ENCODE measurements at places on chromosomes 3 and 15.

GRCh38 chr3:171459137-171459941 lies 866 bp downstream of the TNIK start:
- DNase-seq: no peak

- DNase-seq: no peak
Measured at GRCh38 chr3:156478891-156479290, 76.0 kb downstream of the SSR3 start.

GRCh38 chr3:116019254-116019763 lies 396.0 kb downstream of the GAP43 start:
- DNase-seq: no peak

DNA sequence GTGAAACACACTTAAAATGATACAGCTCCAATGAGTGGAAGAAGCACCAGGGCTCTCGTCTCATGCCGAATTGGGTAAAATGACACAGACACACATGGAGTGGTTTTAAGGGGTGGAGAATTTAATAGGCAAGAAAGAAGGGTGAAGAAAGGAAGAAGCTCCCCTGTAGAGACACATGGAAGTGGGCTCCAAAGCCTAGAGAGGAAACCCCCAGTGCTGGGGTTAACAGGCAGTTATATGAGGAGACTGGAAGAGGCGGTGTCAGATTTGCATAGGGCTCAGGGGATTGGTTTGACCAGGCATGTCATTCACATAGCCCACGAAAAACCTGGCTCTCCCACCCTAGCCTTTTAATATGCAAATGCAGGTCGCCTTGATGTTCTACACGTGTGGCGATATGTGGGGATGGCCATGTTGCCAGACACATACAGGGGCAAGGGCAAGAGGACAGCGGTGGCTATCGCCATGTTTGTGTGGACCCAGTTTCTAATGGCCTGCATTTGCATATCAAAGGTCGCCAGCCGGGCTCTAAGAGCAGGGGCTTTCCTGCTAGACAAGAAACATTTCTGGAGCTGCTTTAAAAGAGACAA lies 1.9 kb upstream of the DPH6 start:
- DNase-seq: no peak

GRCh38 chr15:81029414-81030300 lies 28.9 kb downstream of the TLNRD1 start:
- DNase-seq: no peak

DNA sequence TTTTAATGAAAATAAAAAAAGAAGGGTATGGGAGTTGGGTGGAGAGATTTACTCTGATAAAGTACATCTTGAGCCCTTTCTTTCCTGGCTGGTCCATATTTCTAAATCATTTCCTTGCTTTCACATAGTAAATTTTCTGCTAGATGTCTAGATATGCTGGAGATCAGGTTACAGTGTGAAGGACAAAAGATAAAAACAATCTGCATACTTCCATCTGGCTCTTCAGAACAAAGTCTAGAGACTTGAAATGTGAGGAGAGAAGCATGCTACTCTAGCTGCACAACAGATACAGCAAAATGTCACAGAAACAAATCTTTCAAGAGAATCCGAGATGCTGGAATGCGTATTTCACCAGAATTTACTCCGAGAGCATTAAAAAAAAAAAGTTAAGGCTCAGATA lies 42.2 kb downstream of the FOXP1 start:
- no peak for DNase-seq

DNA sequence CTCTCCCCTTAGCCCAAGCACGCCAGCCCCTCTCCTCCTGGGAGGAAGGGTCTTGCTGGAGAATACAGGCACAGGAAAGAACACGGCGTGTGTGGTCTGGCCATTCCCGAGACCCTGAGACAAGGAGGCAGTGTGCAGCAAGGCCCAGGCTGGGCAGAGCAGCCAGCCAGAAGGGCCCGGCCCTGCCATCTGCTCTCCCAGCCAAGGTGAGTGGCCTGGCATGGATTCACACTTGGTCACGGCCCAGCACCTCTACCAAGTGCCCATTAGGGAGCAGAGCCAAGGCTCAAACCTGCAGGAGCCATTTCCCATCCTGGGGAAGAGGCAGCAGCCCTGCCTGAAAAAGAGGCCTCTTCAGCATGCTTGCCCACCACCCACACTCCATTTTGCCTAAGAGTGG lies 28.6 kb downstream of the MEGF11 start:
- no peak for DNase-seq

DNA sequence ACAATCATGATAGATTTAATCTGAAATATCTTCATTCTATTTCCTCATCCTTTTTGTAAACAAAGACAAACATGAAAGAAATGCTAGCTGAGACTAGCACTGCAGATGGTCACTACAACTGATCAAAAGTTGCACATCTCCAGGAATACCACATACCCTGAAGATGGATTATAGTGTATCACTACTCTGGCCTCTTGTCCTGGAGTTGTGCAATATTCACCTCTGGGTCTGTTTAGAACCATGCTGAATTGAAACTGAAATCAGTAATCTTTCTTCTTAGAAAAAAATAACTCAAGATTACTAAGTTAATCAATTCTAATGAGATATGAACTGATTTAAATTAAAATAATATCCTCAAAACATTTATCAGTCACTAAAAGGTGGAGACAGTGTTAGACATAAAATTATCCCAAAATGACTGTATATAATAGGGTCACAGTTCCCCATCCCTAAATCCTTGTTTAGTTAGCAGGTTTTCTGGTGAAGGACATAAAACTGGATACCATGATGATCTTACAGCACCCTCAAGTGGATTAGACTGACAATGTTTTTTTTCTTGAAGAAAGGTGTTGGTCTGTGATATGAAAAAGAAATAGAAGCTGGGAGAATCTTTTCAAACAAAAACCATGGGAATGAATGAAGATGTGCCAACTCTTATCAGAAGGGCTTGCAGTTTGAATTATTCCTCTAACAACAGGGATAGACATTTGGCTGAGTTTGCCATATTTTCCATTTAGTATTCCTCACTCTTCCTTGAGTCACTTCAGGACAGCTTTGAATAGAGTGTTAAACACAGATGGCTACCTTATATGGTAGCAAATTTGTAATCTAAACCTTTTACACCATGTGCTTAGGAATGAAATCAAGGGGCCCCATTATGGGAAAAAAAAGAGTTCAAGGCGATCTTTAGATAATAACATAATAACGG lies 7.1 kb upstream of the TTC14 start:
- no peak for DNase-seq

DNA sequence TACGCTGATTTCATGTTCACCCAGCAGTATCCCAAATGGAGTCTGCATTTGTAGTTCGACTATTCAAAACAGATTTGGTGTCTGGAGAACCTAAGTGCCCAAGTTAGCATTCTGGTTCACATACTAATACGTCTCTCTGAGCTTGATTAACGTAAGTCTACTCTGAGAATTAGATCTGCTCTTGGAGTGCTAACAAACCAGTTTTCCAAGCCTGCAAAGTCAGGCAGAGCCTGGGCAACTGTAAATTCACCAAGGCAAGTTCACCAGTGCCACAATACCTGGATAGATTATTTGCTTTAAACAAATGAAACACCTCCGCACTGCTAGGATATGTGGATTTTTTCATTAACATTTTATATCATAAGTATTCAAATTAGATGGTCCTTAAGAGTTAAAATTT lies 912.6 kb downstream of the ROBO1 start:
- no peak for DNase-seq

DNA sequence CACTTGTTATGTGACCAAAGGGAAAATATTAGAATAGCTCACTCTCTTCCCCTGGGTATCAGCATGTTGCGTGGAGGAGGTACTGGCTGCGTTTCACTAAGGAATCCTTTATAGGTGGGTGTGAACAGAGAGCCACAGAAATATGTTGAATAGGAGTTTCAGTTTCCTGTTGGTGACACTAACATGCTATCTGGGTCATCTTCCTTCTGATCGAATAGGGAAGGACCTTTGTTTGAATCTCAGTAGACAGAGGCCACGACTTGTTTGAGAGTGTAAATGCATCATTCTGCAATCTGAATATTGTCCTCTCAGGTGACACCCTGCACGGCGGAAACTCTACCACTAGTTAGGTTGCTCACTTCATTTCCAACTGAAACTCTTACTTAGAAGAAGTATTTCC lies 157.9 kb upstream of the SLC2A2 start:
- no peak for DNase-seq

DNA sequence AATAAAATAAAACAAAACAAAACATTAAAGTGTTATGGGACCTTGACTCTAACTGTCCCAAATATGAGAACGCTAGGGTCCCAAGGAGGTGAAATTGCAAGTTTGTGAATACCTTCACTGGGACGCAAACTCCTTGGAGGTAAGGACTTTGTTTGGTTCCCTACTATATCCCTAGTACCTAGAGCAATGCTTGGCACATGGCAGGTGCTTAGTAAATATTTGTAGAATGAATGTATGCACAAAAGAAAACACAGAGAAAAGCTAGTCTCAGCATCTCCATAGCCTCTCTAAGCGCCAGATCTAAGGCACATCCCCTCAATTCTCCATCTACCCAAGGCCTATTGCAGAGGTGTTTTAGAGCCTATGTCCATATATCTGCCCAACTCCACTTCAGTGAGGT lies 30.5 kb downstream of the GPR176 start:
- no peak for DNase-seq

GRCh38 chr3:127206611-127207516 lies 13.9 kb downstream of the PRR23E start:
- no peak for DNase-seq

DNA sequence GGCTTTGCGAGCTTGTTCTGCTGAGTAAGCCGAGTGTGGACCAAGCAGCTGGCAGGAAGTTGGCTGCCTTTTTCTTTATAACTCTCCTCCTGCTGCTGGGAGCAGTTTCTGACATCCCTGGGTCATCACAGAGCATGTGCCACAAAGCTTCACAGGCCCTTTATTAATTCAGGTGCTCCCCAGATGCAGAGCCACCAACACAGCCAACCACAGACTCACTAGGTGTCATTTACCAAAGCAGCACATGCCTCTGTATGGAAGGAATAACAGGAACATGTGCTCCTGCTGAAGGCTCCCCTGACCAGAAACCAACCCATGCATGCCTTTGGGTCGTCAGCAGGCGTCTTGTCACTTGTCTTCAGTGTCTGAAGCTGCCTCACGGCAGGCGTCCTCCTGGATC lies 152.5 kb downstream of the ADAMTS17 start:
- DNase-seq: no peak

- DNase-seq: no peak
Measured at GRCh38 chr3:29072611-29073010, 208.3 kb upstream of the RBMS3 start.

DNA sequence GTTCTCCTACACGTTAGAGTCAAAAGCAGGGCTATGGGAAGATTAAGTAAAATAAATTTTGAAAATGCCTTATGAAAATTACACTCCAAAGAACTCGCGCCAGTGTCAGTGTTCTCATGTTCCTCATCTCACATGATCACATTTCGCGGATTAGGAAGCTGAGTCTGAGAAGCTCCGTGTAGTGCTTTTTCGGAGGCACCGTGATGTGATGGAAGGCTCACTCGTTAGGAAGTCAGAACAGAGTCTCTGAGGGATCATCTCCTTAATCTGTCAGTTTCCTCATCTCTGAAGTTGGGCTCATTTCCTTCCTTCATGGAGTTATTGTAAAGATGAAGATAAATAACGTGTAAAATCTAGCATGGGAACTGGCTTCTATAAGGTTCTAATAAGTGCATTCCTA lies 3.2 kb downstream of the ADIPOQ start:
- DNase-seq: no peak

- DNase-seq: no peak
Measured at GRCh38 chr3:193586526-193586925, 6.5 kb upstream of the OPA1 start.

- DNase-seq: no peak
Measured at GRCh38 chr3:116039651-116039985, 405.7 kb downstream of the LSAMP start.

GRCh38 chr15:52757496-52757895 lies 32.6 kb downstream of the ONECUT1 start:
- DNase-seq: no peak

GRCh38 chr3:114451051-114451451 lies 157.2 kb downstream of the TIGIT start:
- DNase-seq: no peak

DNA sequence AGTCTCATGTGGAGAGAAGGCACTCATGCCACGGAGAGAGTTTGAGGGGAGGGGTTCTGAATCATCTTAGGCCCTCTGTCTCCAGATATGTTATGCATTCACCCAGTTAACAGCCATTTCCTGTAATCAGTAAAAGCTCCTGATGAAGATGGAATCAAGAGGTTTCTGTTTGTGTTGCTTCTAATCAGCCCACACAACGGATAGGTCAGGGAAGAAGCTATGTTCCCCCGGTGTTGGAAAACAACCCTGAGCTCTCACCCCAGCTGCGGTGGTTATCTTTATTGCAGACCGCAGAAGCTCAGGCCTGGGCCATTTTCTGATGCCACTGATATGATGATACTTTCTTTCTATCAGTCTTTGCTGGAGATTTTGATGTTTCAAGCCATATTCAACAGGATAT lies 338.5 kb upstream of the ONECUT1 start:
- DNase-seq: no peak

- DNase-seq: no peak
Measured at GRCh38 chr3:73657186-73657585, 32.4 kb upstream of the PDZRN3 start.

DNA sequence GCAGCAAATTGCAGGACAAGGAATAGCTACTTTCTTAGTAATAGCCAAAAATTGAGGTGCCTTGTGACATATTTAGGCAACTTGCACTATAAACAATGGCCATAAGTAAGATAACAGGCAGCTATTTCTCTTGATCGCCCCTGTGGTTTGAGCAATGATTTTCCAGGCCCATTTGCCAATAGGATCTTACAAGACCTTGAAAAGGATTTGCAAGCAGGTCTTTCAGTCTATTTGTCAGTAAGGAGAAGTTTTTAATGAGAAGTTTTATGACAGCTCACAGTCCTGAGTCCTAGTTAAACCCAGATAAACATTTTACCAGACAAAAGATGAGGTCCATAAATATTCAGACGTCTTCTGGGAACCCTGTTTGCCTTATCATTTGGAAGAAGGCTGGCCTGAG lies 645.5 kb downstream of the RBMS3 start:
- DNase-seq: no peak

- no peak for DNase-seq
Measured at GRCh38 chr15:31361764-31362515, 35.3 kb downstream of the KLF13 start.

All from GM12892 (cell line).